Stimulated activated CD4-positive, alpha-beta T cell treated with anti-CD3 and anti-CD28 coated beads, Interleukin-1b, Interleukin-23, amount 100 ng/mL, for 1 hour (primary cell): ENCODE measurements at places on chromosomes 16 and 17.
A peak's percentile ranks its signal among the peaks of the same experiment; 100 is the strongest.

GRCh38 chr17:63240106-63240505 lies 206.0 kb downstream of the CYB561 start:
- DNase-seq, result no peak

- no peak for DNase-seq
Measured at GRCh38 chr17:44919411-44919810, 4.1 kb upstream of the GFAP start.

- DNase-seq, result no peak
Measured at GRCh38 chr16:74485916-74486315, 64.6 kb upstream of the CLEC18B start.

GRCh38 chr17:53696286-53696685 lies 126.4 kb upstream of the KIF2B start:
- DNase-seq, result no peak

DNA sequence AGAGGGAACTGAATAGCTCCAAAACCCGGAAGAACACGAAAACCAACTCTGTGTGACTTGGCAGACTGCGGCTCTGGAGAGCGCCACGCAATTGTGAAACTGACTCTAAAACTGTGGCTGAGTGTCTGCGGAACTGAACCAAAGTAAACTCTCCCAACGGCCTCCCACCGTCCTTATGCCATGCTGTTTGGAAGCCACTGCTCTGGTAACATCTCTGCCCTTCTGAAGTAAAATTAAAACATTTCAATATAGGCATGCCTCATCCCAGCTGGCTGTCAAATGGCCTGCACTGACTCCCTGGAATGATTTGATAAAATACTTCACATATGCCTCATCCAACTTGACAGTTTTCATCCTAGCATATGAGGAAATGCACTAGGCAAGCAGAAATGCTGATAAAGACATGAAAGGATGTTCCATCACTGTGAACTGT lies 70.2 kb downstream of the PARN start:
- no peak for DNase-seq

GRCh38 chr17:79036596-79036995 lies 12.6 kb downstream of the C1QTNF1 start:
- DNase-seq, result no peak

DNA sequence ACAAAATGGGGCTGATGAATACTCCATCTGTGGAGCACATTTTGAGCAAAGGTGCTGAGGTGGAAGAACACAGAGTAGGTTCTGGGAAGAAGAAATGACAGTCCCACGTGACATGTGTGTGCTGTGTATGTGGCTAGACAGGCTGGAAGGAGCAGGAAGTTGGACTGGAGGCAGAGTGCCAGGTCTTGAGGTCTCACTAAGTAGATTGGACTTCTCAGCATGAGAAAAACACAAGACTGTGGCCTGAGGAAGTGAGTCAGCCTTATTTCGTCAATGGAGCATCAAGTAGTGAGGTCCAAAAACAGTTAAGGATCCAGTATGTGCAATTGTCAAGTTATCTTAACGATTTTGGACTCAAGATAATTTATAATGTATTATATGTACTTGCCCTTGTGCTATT lies 736.5 kb downstream of the KCNJ2 start:
- DNase-seq, result no peak

- DNase-seq, result no peak
Measured at GRCh38 chr17:49789243-49789578, 730 bp downstream of the KAT7 start.

GRCh38 chr16:84889066-84889465 lies 69.3 kb downstream of the CRISPLD2 start:
- DNase-seq, result no peak

- DNase-seq, result no peak
Measured at GRCh38 chr16:49835161-49835777, 20.6 kb downstream of the ZNF423 start.

DNA sequence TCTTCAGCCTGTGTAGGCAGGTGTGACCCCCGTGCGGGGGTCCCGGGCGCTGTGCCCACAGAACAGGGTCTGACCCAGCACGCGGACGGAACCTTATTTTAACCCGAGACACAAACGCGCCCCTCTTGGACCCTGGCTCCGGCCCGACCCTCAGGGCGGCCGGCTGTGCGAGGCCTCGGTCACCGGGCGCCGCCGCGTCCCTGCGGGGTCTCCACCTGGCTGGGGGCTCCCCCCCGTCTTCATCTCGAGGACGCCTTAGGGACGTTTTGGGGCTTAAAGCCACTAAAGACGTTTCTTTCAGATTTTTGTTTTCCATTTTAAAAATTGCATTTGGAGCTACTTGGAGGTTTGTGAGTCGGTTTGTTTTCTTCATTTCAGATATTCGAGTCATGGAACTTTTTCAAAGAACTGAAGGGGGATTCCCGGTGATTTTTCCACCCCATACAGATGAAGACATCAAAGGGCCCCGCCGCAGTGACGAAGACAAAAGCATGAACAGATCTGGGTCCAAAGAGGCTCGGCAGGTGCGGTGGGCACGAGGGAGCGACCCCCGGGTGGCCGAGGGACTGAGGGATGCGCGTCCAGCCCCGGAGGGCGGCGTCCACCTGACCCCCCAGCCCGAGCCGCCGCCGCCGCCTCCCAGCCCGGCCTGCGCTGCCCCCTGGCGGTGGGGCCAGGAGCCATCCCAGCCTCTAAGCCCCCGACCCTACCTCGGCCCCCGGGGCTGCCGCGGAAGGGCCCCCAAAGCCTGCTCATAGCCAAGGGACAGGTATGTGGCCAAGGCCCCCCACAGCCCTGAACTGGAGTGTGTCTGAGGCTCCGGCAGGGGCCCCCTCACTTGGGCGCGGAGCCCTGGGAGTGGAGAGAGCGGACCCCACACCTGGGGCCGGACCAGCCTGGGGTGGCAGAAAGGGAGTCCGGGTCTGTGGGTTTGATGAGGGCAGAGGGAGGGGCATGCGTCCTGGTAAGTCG lies 3.8 kb upstream of the CD7 start:
- DNase-seq, result peak; percentile 57

DNA sequence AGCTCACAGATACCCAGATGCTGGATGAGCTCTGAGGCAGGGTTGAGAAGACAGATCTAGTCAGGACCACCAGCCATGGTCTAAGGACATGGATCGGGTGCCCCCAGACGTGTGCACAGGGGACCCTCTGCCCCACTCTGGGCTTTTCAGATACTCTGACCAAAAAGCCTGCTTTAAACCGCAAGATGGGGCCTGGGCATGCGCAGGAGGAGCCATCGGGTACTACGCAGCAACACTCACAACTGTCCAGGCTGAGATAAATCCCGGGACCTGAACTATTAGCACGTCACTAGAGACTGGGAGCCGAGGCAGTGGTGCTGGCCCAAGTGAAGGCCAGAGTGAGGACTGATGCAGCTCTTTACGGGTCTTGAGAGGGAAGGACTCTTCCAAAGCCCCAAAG lies 32.9 kb downstream of the SCNN1G start:
- no peak for DNase-seq

GRCh38 chr17:32152130-32152529 lies 9.8 kb downstream of the RHOT1 start:
- DNase-seq, result no peak

- DNase-seq, result no peak
Measured at GRCh38 chr17:50367401-50367800, 5.6 kb downstream of the MRPL27 start.

DNA sequence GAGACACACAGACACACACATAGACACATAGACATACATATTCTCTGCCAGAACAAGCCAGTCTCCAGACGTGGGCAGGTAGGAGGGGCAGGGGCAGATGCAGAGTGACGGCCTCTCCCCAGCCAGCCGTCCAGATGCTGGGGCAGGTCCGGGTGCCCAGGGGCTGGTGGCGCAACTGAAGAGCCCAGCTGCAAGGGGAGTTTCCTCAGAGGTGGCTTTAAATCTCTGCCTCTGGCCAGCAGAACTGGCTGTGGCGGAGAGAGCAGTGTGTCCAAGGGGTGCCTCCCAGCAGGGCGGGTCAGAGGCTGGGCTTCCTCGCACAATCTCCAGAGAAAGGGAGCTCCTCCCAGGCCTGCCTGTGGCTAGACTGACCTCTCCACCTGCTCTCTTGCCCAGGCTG lies 9.4 kb upstream of the GCGR start:
- no peak for DNase-seq

DNA sequence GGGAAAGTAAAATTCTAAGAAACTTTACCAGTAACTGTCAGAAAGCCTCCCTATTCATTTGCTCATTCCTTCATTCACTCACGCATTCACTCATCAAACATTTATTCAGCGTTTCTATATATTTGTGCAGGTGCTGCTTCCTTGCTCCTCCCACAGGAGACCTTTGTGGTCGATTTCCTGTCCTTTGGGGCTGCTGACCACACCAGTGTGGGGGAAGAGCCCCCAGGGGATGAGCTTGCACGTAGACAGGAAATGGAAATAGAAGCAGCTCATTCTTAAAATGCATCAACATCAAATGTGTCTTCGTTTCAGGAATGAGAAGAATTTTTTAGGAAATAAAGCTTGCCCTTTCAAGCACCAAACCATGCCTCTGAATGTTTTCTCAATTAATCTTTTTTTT lies 9.6 kb downstream of the PIK3R6 start:
- DNase-seq, result no peak

DNA sequence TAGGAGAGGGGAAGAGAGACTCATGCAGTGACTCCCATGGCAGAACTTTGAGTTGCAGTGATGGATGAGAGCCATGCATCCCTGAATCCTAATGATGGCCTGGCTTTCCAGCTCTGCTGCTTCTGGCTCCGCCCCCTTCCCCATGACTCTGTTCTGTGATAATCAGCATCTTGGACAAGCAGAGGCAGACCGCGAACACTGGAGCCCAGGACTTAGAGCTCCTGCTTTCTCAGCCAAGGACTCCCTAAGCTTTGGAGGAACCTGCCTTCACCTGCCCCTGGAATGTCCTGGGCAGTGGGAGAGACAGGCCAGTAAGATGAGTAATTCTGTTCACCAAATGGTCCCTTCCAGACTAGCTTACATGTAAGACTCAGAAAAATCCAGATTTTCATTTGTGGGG lies 12.5 kb downstream of the CCDC92B start:
- no peak for DNase-seq

DNA sequence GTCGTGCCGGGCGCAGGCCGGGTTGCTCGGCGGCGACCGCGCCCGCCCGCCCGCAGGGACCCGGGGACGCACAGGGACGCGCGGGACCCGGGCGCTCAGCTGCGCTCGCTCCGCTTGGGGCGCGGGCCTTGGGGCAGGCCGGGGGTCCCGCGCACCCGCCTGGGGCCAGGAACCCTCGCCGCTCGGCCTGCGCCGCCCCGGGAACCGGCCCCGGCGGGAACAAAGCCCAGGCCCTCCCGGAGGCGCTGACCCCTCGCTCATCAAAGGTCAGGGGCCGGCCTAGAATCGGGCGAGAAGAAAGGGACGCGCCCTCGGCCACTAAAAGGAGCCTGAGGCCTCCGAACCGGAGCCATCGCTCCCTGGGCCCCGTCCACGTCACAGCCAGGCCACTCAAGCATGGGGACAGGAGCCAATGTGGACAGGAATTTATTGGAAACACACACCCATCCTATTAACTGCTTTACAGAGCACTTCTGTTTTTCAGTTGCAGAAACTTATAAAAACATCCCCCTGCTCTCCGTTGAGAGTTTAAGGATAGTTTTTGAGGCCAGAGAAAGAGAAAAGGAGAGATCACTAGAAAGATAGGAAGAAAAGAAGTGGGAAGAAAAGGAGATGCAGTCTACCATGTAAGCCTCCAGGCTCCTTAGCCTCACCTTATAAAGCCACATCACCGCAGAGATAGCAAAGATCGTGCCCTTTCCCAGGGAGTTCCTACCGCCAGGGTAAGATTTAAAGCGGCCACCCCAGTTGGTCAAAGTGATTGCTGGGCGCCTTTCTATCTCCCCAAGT lies 558 bp upstream of the ZFHX3 start:
- DNase-seq, result no peak

GRCh38 chr16:84086341-84086740 lies 30.4 kb downstream of the MBTPS1 start:
- no peak for DNase-seq

DNA sequence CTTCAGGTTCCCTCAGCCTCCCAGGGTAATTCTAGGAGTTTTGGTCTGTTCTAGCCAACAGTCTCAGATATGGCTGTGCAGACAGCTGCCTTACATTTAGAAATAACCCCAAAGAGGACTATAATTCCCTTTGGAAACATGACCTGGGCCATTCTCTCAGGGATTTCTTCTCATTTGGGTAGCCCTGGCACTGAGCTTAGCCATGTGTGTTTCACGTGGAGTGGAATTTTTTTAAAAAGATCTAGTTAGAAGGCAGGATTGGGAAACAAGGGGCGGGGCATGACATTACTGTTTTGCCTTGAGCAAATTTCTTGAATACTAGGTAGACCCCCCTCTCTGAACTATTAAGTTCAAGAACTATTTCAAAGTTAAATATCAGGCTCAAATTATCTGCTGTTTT lies 29.6 kb upstream of the MRC2 start:
- no peak for DNase-seq

GRCh38 chr16:81279392-81279791 lies 35.4 kb upstream of the GAN start:
- DNase-seq, result no peak

DNA sequence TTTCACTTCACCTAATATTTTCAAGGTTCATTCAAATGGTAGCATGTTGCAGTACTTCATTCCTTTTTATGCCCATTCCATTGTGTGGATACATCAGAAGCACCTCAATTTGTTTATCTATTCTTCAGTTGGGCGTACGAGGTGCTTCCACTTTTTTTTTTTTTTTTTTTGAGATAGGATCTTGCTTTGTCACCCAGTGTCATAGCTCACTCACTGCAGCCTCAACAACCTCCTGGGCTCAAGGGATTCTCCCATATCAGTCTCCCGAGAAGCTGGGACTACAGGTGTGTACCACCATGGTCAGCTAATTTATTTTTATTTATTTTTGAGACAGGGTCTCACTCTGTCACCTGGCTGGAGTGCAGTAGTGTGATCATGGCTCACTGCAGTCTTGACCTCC lies 22.5 kb upstream of the SPNS3 start:
- no peak for DNase-seq

GRCh38 chr16:49586466-49587450 lies 213.2 kb downstream of the C16orf78 start:
- DNase-seq, result no peak

- DNase-seq, result no peak
Measured at GRCh38 chr16:55367301-55367811, 43.4 kb downstream of the IRX6 start.

- no peak for DNase-seq
Measured at GRCh38 chr16:10536814-10537389, 43.5 kb downstream of the EMP2 start.

- no peak for DNase-seq
Measured at GRCh38 chr17:79438058-79438457, 172.8 kb downstream of the RBFOX3 start.

- no peak for DNase-seq
Measured at GRCh38 chr17:74215342-74215727, 2.0 kb downstream of the TTYH2 start.

GRCh38 chr17:36850790-36851189 lies 86.5 kb upstream of the LHX1 start:
- DNase-seq, result no peak

GRCh38 chr17:45675012-45675411 lies 109.1 kb upstream of the CRHR1 start:
- DNase-seq, result no peak
